Ureter (tissue), 1 donor: ENCODE measurements at places on chromosomes 2 and 18. TPM values are rescaled to one million over a fixed set of nuclear protein-coding genes. Genes with fewer than 3 reads are reported as not detected.

SLC20A1 gene
- 77.2 TPM for total RNA-seq

SCN9A gene
- total RNA-seq: 3.1 TPM

GALNT1 gene
- 115 TPM for total RNA-seq

LGALSL gene
- 10.0 TPM for total RNA-seq

- no peak for DNase-seq
These were observed at the start of gene PRSS56 for GRCh38 chr2:232519581-232520438. Gene PRSS56, plus strand, starts transcription at chr2:232520388. Its CDS starts 211 bp downstream, at chr2:232520599.

GRCh38 chr18:4232656-4233055 is 222.5 kb downstream of the DLGAP1 start:
- no peak for DNase-seq

DNA sequence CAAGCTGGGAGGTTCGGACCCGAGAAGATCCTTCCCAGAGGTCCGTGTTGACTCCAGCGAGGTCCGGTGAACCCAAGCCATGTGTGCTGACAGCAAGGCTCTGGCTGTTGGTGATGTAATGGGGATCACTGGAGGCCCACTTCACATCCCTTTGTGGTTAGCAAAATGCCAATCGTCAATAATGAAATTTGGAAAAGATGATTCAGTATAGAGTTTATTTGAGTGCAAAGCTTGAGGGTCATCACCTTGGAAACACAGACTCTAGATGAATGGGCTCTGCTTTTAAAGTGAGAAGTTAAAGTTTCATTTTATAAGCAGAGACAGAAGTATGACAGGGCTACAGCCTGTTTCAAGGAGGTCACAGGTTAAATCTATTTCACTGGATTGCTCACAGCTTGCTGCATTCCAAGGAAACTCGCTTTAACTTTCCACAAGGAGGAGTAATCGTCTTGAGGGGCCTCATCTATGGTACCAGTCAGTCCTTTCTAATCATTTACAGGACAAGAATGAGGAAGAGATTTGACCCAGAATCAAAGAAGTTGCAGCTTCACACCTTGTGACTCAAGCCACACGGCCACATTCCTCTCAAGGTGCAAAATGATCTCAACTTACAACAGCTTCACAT is 140.5 kb downstream of the TPO start:
- DNase-seq: no peak

DNA sequence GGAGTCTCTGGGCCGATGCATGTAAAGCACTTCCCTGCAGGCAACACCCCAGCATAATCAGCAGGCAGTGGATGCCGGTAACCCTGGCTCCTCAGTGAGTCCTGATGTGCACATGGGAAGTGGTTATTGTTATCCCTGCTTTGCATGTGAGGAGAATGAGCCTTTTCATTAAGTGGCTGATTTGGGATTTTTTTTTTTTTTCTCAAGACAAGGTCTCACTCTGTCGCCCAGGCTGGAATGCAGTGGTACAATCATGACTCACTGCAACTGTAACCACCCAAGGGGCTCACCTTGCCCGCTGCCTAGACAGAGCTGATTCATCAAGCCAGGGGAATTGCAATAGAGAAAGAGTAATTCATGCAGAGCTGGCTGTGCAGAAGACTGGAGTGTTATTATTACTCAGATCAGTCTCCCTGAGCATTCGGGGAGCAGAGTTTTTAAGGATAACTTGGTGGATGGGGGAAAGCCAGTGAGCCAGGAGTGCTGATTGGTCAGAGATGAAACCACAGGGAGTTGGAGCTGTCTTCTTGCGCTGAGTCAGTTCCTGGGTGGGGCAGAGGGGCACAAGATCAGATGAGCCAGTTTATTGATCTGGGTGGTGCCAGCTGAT is 95.4 kb downstream of the SOCS6 start:
- no peak for DNase-seq

GRCh38 chr2:241721852-241722251 is 12.6 kb upstream of the D2HGDH start:
- DNase-seq: no peak

GRCh38 chr2:38077431-38077769 is 1.4 kb upstream of the CYP1B1 start:
- no peak for DNase-seq

DNA sequence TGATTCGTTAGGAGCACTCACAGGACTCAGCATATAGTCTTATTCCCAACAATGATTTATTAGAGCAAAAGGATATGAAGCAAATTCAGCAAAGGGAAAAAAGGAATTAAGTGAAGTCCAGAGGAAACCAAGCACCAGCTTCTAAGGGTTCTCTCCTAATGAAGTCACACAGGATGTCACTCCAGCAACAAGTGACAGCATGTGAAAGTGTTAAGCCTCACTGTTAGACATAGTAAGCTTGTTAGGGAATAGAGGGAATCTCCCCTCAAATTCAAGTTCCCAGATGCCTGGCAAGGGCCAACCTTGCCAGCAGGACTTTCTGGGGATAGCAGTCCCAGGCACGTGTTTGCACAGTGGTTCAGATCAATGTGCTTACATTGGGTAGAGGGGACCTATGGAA is 4.4 kb upstream of the SLC30A6 start:
- DNase-seq: no peak

DNA sequence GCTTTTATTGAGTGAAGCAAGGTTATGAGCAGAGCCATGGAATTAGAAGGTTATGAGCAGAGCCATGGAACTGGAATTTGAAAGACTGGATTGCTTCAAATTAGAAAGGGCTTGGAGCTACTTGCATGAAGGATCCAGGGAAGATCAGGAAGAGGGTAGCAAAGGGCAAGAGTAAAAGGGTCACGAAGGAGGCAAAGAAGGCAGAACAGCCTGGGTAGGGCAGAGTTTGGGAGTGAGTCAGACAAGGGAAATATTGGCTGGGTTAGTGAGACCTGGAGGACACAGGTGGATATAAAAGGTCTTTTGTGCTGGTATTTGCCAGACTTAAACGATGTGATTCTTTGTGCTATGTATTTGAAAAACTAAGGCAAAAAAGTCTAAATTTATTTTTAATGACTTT is 65.0 kb downstream of the SEMA4F start:
- no peak for DNase-seq

DNA sequence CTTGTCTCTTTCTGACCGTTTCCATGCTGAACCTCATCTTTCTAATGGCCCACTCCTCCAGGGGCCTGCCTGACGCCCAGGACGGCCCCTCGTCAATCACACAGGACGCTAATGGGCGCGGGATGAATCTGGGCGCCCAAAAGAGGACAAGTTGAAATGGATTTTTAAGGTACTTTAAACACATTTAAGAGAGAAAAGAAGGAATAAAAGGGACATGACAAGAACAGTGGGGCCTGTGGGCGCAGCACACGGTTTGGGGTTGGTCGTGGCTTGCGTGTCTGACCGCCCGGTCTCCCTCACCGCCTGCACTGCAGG is 607 bp upstream of the UBE2F start:
- DNase-seq: no peak

DNA sequence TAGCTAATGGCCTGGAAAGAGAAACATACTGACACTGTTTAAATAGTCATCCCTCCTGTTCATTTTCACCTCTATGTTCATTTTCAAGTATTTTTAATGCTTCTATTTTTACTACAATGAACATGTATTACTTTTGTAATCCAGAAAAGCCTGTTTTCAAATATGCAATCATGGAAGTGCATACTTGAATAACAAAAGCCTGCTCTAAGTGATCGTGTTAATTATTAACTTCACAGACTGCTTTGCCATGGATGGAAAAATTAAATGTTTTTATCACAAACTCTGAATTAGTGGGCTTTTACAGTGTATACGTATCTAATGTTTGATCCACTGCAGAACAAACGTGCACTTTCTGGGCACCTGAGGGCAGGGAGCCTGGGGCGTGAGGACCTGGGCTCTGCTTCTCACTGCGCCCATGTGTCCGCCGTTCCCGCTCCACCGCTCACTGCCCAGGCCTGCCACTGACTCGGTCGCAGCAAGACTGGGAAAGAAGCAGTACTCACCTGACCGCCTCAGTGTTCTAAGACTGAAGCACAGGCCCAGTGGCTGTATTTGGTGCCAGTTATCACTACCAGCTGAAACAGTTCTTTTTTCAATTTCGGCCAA is 80.6 kb downstream of the UXS1 start:
- no peak for DNase-seq

GRCh38 chr2:161981679-161982250 is 92.2 kb downstream of the DPP4 start:
- DNase-seq: no peak

GRCh38 chr2:227310756-227311110 is 14.3 kb upstream of the MFF start:
- DNase-seq: no peak

GRCh38 chr2:208101716-208102631 is 22.4 kb downstream of the CRYGD start:
- DNase-seq: no peak

DNA sequence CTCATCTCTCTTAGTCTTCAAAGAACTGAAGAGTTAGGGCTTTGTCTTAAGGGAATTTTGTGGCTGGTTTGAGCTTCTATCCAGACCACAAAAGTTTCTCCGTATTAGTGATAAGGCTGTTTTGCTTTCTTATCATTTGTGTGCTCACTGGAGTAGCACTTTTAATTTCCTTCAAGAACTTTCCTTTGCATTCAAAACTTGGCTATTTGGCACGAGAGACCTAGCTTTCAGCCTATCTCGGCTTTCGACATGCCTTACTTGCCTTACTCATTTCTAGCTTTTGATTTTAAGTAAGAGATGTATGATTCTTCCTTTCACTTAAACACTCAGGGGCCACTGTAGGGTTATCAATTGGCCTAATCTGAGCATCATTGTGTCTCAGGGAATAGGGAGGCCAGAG is 29.9 kb downstream of the HDHD2 start:
- DNase-seq: no peak

- DNase-seq: no peak
These were observed 336.2 kb downstream of the ZEB2 start for GRCh38 chr2:144183727-144184126.

DNA sequence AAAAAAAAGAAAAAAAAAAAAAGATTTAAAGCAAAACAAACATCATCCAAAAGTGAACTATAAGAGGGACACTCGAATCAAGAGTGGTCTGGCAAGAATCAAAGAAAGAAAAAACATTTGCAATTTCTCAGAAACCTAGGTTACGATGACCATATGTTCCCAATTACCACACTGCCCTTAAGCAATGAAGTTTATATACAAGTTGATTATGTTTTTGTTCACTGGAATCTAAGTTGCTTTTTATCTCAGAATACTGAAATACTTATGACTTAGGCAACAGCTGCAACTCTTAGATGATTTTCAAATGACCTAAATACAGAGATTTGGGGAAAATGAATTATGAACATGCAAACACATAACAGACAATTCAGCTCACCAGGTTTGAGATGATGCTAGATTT is 597.1 kb upstream of the CHAC2 start:
- no peak for DNase-seq
